ENCODE measurements at places on chromosomes 16 and 17.

- no peak for DNase-seq
These were observed 231.1 kb upstream of the SDK2 start for GRCh38 chr17:73875346-73875745.

DNA sequence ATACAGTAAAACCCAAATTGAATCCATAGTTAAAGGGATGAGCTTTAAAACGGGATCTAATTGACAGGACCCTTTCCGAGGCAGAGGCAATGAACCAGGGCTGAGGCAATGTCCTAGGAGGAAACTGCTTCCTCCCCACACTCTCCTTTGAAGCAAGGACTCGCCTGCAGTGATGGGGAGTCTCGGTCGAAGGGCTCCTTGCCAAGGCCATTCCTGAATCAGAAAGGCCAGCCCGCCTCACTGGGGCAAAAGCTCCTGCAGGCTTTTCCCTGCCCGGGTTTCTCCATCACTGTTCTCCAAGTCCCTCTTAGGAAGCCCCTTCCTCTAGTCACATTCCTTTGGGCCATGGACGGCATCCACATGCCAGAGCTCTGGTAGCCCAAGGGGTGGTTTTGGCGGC, 132.0 kb downstream of the RBFOX3 start:
- no peak for DNase-seq

DNA sequence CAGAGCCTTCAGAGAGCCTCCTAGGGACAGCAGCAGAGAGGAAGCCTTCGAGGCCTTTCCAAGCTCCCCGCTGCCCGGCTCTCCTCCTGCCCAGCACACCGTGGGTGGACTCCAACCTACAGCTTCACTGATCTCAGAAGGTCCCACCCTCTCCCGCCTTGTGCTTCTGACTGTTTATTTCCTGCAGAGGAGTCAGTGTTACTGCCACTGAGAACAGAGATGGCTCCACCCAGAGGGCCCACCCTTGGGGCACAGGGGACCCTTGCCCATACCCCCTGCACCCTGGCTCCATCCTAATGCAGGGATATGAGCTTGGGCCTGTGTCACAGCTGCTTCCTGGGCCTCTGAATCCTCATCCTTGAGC, 52.8 kb upstream of the TOB1 start:
- DNase-seq: no peak

DNA sequence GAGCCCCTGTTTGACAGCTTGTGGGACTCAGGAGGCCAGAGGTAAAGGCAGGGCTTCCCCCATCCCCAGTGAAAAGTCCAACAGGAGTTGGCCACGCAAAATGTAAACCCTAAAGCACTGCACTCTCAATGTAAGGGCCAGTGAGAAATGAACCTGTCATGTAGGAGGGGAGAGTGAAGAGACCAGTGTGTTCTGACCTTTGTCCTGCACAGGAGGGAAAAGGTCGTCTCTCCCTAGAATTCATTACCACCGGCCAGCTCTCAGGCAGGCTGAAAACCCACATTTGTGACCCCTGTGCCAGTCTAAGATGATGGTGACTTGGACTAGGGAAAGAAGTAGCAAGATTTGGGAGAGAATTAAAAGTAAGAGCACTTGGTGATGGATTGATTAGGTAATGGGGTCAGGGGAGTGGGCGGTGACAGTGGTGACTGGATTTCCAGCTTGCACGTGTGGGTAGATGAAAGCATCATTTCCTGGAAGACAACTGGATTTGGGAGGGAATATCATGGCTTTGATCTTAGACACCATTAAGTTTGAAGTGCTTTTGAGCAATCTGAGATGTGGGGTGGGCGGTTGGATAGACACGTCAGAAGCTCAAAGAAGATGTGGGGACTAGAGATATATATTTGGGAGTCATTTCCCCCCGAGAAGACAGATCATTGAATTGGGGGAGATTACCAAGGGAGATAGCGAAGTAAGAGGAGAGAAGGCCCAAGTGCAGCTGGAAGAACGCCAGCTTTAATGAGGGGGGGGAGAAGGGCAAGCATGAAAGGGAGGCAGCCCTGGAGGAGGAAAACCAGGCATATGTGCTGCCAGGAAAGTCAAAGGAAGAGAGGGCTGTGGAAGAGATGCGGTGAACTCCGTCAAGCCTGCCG, 119.5 kb downstream of the NTN1 start:
- no peak for DNase-seq

GRCh38 chr17:46212634-46213435, 19.6 kb upstream of the KANSL1 start:
- peak; percentile 72 for DNase-seq

GRCh38 chr16:66508914-66509496, 40.9 kb downstream of the TK2 start:
- no peak for DNase-seq

DNA sequence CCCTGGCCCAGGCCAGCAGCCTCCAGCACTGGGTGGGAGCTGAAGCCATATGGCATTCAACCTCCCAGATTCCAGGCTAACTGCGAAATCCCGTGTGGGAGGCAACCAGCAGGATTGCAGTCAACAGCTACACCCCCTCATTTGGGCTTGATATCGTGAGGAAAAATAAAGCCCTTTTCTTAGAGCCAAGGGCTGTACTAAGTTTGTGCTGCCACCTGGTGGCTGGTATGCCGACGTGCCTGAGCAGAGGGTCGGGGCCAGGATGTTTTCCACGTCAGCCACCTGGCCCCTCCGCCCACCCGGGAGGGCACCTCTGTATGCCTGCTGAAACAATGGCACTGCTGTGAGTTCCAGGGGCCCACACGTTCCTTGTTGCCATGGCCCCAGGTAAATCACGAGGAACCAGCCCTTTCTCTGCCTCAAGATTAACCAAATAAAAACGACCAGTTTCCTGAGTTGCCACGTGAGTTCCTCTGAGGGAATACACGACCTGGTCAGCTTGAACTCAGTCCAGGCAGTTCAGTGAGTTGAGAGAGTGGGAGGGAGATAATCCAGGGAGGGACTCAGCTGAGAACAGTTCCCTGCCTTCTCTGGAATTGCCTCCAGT, 9.0 kb downstream of the TMEM98 start:
- peak; percentile 50 for DNase-seq

- no peak for DNase-seq
These were observed 71.2 kb upstream of the GNG13 start for GRCh38 chr16:871562-872345.

- peak; percentile 22 for DNase-seq
These were observed 19.2 kb upstream of the MTSS2 start for GRCh38 chr16:70705056-70705455.

DNA sequence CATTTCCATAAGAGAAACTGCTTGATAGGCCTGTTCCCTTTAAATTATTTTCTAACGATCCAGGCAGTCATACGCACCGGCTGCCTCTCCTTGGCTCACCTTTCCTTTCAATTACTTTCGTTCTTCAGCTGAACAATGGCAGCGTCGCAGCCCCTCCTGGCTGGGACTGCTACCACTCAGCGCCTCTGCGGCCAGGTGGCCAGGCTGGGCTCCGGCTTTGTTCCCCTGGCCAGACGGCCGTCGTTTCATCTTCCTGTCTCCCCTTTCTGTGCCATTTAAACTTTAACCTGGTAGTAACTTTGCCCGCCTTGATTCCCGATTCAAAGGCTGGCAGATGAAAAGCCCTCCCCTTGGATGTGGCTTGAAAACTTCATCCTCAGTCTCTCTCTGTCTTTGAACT, 79.0 kb downstream of the C16orf78 start:
- DNase-seq: no peak

DNA sequence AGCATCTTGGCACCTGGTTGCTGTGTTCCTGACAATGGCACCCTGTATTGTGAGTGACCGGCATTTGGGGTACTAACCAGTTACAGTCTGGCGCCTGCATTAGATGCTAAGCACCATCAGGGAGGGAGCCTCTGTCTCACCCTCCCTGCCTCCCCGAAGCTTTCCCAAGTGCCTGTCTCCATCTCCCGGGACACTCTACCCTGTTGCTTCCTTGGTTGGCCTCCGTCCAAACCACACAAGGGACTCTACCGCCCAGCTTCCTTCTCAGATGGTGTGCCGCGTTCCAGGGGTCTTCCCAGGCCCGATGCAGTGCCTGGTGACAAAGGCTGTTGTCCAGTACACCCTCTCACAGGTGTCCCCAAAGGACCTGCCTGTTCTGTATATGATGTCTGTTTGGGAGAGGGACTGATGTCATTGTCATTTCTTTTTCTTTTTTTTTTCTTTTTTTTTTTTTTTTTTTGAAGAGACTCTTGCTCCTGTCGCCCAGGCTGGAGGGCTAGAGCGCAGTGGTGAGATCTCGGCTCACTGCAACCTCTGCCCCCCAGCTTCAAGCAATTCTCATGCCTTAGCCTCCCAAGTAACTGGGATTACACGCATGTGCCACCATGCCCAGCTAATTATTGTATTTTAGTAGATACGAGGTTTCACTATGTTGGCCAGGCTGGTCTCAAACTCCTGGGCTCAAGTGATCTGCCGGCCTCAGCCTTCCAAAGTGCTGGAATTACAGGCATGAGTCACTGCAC, 6.7 kb downstream of the SNN start:
- DNase-seq: peak; percentile 52

GRCh38 chr17:73968680-73969079, 234.8 kb upstream of the RPL38 start:
- no peak for DNase-seq

DNA sequence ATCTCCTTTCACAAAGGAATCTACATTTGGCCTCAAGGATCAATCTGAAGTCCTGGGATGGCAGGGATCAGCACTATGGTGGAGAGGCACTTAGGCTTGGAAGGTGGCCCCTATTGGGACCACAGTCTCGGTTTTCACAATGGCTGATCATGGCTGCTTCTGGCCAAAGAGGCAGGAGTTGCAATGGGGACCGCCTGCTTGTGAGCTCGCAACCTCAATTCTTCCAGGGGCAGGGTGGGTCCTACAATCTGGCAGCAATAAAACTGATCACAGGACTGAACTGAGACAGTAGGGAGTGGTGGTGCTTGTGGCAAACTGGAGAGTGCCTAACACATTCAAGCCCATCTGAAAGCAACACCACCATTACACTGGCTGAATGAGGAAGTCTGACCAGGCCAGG, 83.1 kb downstream of the NETO2 start:
- DNase-seq: no peak

GRCh38 chr17:63419949-63420867, 25.9 kb downstream of the CYB561 start:
- DNase-seq: no peak

- peak; percentile 22 for DNase-seq
These were observed at the start of gene HS3ST2 for GRCh38 chr16:22813948-22814710. Gene HS3ST2, plus strand, starts transcription at chr16:22814162. Its CDS starts 449 bp downstream, at chr16:22814611.

DNA sequence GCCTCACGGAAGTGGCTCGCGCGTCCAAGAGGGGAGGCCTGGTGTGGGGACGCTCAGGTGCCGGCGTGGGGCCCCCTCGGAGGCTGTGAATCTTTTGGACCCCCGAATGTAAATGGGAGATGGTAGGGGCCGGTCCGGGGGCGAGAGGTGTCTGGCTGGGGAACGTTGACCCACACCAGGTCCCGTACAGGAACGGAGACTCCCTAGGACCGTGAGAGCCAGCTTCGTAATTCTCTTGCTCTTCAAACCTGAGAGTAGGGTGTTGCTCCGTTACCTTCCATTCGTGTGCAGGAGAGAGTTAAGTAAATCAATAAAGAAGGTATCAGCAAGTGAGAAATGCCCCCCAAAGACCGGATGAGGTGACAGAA, 481 bp downstream of the LYRM1 start:
- no peak for DNase-seq

DNA sequence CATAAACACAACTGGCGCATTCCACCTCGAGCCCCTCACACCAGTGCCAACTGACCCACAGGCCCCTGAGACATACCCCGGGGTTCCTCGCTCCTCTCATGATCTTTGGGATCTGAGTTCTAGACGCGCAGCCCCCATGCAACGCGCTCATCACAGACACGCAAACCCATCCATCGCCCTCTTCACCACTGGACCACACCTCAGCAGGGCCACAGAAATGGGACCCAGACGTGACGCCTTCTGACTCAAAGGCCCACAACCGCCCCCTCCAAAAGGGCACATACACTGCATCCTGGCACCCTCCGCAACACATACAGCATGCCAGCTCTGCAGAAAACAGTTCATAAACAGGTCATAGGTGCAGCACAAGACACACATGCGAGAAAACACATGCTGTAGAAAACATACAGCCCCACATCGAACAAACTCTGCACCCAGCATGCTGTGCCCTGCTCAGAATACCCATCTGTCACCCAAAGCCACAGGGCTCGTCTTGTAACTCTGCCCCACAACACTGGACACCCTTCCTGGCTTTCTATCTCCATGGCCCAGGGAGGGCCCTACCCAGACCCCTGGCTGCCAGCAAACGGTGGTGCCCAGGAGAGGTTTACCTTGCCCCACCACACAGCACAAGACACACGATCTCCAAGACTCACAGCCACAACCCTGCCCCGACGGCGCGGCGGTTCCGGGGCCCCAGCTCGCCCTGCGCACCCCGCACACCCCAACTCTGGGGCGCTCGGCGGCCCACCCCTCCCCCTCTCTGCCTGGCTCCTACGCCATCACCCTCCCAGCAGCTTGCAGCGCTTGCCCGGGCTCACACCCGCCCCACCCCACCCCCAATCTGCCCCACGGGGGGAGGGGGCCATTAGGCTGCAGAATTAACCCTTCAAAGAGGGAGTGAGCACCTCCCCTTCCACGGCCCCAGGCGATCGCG, 887 bp downstream of the ZBTB4 start:
- DNase-seq: peak; percentile 38

GRCh38 chr16:54160939-54161897, 125.4 kb downstream of the IRX3 start:
- no peak for DNase-seq

DNA sequence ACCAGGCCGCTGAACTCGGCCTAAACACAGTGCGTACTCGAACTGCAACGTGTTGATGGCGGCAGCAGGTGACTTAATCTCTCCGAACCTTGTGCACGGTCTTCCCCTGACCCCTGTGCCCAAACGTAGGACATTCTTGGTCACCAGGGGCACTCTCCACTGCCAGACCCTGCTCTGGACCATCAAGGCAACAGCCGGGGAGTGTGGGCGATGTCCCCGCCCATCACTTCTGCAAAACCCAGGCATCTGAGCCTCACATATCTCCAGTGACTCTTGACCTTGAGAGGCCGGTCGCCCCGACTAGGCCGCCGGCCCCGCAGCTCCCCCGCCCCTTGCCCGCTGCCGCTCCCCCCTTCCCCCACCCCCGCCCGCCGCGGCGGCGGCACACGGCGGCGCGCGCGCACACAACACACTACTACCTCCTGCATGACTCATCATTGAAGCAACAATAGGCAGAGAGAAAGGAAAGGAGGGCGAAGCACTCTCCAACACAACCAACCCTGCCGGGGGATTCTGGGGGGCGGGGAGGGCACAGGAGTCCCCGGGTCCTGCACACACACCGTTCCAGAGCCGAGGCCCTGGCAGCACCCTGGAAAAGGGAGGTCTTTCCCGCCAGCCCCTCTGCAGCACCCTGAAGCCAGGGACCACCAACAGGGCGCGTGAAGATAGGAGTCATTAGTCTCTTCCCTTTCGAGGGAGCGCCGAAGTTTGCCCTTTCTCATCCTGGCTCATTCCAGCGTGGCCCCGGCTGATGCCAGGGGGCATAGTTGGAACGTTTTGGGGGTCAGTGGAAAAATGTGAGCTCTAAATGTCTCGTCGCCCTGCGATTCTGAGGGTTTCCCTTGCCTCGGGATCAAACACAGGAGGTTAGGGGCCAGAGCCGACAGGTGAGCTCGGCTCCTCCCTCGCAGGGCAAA, 1.9 kb downstream of the MNT start:
- peak; percentile 85 for DNase-seq
